ENCODE measurements at places on chromosomes 2 and 18. TPM values are rescaled to one million over a fixed set of nuclear protein-coding genes. Genes with fewer than 3 reads are reported as not detected.

DNA sequence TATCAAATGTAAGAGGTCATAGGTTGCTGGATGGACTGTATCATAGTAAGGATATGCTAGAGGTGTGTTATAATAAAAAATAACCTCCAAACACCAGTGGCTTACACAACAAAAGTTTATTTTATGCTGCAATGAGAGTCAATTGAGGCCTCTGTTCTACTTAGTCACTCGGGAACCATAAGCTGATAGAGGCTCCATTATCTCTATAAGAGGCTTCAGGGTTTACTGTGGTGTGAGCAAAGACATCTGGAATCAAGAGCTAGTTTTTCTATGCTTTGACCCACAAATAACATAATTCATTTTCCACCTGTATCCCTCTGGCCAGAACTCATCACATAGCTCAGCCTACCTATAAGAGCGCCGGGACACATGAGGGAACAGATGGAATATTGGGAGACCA is 47.5 kb upstream of the NEMP2 start:
- no peaks in the 10 kb centered on the region for H3K36me3 ChIP-seq
- H3K27me3 ChIP-seq = no peaks in the 10 kb centered on the region
- DNase-seq = no peak
- no peak overlapping the region for H3K4me3 ChIP-seq
- peaks cover 29% of the 10 kb centered on the region for H3K4me1 ChIP-seq
- H3K27ac ChIP-seq = no peak overlapping the region

GRCh38 chr2:77746780-77747179 is 224.6 kb upstream of the LRRTM4 start:
- H3K27ac ChIP-seq = no peak overlapping the region
- DNase-seq = no peak
- no peaks in the 10 kb centered on the region for H3K27me3 ChIP-seq
- no peaks in the 10 kb centered on the region for H3K4me1 ChIP-seq
- no peak overlapping the region for H3K4me3 ChIP-seq
- H3K36me3 ChIP-seq = peaks cover 6% of the 10 kb centered on the region

DNA sequence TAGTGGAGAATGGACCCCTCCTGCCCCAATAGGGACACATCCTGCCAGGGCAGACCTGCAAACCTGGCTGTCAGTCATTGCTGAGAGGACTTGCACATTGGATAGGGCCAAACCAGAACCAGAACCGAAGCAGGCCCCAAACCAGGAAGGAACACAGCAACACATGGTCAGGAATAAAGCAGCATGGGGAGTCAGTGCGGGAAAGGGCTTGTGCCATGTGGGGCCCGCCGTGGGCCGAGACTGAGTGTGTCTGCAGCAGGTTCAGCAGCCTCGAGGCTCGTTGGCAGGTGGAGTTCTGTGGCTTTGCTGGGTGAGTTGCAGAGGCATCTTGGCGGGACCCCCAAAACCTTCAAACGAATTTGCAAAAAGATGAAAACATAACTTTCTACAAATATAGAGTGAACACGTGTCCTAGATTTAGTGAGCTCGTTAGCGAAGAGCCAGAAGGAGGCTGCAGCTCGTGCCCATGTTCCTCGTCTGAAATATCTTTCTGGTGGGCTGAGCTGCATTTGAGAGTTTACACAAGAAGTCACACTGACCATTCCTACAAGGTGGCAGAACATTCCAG is 44.9 kb upstream of the LDLRAD4 start:
- H3K36me3 ChIP-seq = no peaks in the 10 kb centered on the region
- no peaks in the 10 kb centered on the region for H3K4me1 ChIP-seq
- H3K27ac ChIP-seq = no peak overlapping the region
- H3K27me3 ChIP-seq = peaks cover 12% of the 10 kb centered on the region
- H3K4me3 ChIP-seq = no peak overlapping the region

DNA sequence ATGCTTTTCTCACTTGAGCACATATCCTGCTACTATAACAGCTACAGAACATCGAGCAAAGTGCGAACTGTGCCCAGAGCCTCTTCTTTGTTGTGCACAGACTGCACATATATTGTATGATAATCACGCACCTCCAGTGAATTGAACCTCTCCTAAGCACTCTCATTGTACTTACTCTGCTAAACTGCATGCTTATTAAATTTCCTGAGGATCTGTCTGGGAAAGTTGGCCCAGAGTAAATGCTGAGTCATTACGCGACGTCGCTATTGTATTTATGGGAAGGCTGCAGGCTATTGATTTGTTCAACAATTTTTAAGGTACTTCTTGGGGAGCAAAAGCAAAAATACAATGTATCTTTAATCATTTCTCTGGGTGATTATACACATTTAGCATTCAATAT is 399.6 kb upstream of the DSEL start:
- H3K27me3 ChIP-seq = no peaks in the 10 kb centered on the region
- DNase-seq = no peak
- no peaks in the 10 kb centered on the region for H3K36me3 ChIP-seq
- H3K4me1 ChIP-seq = no peaks in the 10 kb centered on the region
- no peak overlapping the region for H3K4me3 ChIP-seq
- no peak overlapping the region for H3K27ac ChIP-seq

Gene AKAIN1
- not detected for total RNA-seq

DNA sequence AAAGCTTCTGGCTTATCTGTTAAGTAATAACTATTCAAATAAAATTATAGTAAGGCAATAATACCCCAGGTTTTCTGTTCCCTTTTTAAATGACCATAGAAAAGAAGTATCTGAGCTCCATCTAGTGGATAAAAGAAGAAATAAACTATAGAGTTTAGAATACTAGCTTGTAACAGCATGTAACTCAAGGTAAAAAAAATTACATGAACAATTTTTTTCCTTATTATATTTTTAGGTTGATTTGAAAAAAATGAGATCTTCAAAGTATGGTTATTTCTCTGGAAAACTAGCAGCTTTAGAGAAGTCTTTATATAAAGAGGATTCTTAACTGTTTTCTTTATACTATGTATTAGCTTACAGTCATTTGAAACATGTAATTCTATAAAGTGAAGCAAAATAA is 58.1 kb downstream of the NCKAP1 start:
- H3K4me3 ChIP-seq = no peak overlapping the region
- H3K4me1 ChIP-seq = no peaks in the 10 kb centered on the region
- H3K27me3 ChIP-seq = no peaks in the 10 kb centered on the region
- H3K36me3 ChIP-seq = peaks cover 17% of the 10 kb centered on the region
- DNase-seq = no peak
- no peak overlapping the region for H3K27ac ChIP-seq

Measured in mesothelial cell of epicardium (in vitro differentiated cells).